ENCODE measurements at places on chromosomes 4 and X.

DNA sequence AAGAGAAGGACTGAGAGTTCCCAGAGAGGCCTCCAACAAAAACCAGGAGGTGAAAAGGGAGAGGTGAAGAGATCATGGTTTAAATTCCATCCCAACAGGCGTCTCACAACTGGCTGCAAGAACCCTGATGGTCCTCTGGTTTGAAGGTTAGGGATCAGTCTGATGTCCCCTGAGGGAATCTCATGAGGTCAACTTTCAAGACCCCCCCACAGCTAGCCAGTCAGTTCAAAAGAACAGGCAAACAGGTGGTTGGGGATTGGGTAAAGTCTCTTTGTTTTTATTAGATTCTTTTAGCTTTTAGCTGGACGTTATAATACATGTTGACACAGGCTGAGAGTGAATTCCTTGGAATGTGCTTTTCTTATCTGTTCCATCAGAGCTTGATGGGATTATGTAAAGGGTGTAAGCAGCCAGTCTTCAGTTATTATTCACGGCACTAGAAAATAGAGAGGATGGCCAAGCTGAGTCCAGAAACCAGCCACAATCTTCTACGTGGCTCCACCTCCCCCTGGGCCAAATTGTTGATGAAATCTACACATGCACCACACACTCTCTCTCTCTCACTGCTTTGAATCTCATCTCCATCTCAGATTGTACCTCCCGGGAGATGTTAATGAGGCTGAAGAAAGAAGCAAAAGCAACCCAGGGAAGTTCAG lies 20.8 kb downstream of the ENPP6 start:
- no peak for DNase-seq

GRCh38 chrX:129813662-129814368 lies 29.9 kb downstream of the ZDHHC9 start:
- DNase-seq: no peak

DNA sequence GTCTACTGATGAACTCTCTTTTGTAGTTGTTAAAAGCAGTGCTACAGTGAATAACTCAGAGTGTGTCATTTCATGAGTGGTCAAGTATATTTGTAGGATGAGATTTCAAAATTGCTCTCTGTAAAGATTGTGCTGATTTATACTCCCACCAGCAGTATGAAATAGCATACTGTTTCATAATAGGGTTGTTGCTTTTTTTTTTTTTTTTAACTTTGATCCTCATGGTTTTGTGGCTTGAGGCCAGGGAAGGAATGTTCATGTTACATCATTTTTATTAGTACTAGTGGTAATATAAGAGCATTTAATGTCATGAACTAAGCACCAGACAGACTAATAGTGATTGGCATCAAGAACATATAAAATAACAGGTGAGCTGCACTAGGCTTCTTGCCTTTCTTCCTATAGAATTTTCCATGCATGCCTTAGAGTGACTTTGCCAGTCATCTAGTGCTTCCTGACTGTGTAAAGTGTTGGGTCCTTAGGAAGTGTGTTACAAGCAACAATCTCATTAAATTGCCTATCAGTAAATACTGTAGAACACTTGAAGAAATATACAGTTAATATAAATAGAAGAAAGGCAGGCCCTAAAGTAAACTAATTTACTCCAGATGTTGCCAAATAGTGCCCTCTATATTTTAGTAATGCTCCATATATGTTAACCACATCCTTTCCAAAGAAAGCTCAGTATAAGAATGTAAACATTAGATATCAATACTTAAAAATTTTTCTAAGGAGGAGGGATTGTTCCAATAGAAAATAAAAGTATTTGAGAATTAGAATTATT lies 38.6 kb upstream of the MSMO1 start:
- no peak for DNase-seq

DNA sequence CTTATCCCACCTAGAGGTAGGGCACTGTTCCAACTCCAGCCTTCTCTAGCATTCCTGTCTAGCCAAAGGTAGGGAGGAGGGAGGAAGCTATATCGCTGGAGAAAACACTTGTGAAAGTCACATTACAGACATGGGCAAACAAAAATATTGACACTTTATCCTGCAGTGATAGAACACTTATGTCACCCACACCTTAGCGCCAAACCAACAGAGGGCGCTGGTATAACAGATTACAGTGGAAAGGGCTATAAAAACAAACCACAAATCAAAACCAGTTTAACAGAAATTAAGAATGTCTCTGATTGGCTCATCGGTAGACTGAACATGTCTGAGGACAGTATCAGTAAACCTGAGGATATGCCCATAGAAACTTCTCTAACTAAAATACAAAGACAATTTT lies 451.3 kb downstream of the TLL1 start:
- DNase-seq: peak; percentile 46

- no peak for DNase-seq
Measured at GRCh38 chr4:57102050-57102624, 8.0 kb downstream of the IGFBP7 start.

DNA sequence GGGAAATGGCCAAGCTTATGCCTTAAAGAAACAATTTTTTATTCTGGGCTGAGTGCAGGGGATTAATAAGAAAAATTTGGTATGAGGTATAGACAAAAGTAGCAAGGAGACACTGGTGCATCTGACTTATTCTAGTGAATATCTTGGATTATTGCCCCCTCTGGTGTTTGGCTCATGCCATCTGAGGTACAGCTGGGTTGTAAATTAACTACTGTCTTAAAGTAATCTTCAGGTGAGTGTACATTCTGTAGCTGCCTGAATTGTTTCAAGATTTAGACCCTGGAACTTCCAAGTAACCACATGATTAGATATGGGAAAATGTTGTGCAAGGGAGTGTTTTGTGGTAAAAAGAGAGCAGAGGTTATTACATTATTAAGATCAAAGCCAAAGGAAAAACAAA lies 988.7 kb downstream of the FAM133A start:
- DNase-seq: no peak

DNA sequence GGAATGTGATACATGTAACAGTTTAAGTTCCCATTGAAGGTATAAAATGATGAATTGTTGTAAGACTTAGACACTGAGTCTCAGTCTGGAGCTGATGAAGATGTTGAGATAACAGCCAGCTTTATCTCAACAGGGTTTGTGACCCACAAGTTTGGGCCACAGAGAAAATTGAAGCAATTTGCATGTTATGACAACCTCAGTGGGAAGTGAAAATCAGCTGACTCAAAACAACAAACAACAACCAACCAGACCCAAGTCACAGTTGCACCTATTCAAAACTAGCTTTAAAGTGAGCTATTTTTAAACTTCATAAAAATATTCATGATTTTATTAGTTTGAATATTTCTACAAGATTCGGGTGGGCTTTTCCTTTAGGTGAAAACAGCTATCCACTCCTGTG lies 8.0 kb downstream of the SFRP2 start:
- no peak for DNase-seq

DNA sequence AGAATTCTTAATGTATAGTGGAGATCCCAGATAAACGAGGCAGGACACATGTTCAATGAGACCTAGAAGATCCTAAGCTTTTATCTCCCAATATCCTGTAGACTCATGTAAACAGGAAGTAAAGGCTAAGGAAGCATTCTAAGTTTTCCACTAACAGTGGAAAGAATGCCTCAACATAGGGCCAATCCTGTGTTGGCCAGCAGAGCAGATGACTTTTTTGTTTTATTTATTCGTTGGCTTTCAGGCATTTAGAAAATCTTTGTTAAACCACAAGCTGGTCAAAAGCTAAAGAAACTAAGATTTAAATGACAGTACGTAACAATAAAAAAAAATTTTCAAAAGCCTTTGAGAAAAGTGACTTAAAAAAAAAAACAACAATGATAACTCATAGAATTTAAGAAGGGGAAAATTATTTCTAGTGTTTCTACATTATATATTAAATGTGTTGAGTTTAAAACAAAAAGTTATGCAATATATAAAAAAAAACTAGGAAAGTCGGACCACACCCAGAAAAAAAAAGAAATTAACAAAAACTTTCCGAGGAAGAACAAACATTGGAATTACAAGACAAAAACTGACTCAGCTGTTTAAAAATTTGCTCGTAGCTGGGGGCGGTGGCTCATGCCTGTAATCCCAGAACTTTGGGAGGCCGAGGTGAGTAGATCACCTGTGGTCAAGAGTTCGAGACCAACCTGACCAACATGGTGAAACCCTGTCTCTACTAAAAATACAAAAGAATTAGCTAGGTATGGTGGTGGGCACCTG lies 759.3 kb downstream of the FSTL5 start:
- no peak for DNase-seq

DNA sequence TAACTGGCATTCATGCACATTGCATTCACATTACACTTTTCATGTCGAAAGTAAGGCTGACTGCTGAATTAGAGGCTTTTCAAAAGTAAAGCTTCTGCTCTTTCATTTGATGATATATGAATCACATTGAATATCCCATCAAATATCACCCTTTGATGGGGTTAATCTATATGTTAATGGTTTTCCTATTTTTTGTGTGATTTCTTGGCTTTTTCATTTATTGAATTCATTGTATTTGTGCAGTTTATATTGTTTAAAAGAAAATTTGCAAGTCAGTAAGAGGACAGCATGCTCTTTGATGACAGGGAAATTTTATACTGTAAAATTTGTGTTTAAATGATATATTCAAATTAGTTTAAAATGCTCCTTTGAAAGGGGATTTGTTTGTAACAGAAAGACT lies 344.1 kb downstream of the PCDH10 start:
- no peak for DNase-seq

DNA sequence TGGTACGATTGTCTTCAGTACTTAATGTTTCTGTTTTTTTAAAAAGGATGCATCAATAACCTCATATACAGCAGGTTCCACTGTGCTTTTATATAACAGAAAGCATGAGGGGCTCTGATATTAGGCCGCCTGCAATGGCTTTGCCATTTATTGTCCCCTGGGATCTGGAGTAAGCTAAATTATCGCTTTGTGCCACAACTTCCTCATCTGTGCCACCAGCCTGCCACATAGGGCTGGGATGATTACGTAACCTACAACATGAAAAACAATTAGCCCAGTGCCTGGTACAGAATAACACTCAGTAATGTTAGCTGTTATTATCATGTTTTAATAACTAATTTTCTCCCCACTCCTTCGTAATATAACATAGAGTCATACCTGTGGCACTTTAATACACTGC lies 65.5 kb upstream of the TRIM2 start:
- DNase-seq: no peak

DNA sequence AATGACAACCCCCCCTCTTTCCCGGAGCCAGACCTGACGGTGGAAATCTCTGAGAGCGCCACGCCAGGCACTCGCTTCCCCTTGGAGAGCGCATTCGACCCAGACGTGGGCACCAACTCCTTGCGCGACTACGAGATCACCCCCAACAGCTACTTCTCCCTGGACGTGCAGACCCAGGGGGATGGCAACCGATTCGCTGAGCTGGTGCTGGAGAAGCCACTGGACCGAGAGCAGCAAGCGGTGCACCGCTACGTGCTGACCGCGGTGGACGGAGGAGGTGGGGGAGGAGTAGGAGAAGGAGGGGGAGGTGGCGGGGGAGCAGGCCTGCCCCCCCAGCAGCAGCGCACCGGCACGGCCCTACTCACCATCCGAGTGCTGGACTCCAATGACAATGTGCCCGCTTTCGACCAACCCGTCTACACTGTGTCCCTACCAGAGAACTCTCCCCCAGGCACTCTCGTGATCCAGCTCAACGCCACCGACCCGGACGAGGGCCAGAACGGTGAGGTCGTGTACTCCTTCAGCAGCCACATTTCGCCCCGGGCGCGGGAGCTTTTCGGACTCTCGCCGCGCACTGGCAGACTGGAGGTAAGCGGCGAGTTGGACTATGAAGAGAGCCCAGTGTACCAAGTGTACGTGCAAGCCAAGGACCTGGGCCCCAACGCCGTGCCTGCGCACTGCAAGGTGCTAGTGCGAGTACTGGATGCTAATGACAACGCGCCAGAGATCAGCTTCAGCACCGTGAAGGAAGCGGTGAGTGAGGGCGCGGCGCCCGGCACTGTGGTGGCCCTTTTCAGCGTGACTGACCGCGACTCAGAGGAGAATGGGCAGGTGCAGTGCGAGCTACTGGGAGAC lies 1.6 kb downstream of the PCDH10 start:
- no peak for DNase-seq

DNA sequence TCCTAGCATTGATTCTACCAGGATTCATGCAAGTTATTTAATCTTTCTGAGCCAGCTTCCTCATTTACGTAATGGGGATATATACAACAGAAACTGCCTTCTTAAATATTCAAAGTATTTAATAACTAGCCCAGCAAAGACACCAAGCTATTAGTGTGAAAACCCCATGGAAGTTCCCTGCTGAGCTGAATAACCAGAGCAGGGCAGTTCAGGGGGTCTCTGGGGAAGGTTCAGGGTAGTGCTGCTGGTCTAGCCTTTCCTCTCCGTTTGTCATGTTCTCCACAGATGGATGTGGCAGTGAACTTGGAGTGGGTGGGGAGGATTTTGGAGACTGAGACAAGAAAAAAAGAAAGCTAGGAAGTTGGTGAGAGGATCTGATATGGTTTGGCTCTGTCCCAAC lies 240.8 kb upstream of the TAPT1 start:
- DNase-seq: no peak

DNA sequence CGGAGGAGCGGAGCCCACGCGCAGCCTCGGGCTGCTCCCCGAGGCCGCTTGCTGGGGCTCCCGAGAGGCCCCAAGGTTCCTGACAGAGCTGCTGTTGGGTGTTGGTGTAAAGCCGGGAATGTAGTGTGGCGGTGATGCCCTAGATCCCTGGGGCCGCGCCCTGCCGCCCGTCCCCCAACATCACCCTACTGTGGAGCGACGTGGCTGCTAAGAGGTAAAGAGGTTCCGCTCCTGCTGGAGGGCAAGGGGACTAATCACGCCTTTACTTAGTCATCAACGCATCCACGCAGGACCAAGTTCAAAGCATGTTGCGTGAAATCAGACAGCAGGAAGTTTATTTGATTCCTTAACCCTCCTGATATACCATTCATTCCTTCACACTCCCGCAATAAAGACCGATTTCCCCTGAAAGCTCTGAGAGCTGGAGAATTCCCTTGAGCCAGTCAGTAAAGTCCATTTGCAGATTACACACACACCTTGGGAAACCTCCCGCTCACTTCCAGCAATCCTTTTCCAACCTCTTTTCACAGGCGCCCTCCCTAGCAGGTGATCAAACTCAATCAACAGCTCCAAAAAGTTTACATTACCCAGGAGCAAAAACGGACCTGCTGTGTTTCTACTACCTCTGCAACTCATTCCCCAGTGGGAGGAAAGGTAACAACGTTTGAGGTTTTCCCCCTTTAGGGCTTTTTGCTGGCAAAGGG lies 579 bp upstream of the GABRA2 start:
- DNase-seq: no peak

DNA sequence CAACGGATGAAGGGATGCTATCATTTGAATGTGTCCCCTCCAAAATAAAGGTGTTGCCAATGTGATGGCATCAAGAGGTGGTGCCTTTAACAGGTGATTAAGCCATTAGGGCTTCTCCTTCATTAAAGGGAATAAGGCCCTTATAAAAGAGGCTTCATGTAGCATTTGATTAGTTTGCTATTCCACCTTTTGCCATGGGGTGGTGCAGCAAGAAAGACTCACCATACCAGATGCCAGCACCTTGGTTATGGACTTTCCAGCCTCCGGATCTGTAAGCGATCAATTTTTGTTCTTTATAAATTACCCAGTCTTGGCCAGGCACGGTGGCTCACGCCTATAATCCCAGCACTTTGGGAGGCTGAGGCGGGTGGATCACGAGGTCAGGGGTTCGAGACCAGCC lies 7.9 kb upstream of the SLC25A43 start:
- DNase-seq: peak; percentile 17

GRCh38 chrX:121120690-121121605 lies 73.5 kb downstream of the GLUD2 start:
- no peak for DNase-seq

GRCh38 chrX:16204538-16204937 lies 37.3 kb downstream of the MAGEB17 start:
- DNase-seq: no peak
